M059J (cell line): ENCODE measurements at places on chromosomes 12 and 14. TPM values are rescaled to one million over a fixed set of nuclear protein-coding genes. Genes with fewer than 3 reads are reported as not detected.

GRCh38 chr14:24817212-24818057, 183.4 kb upstream of the GZMB start:
- no peak for DNase-seq

DNA sequence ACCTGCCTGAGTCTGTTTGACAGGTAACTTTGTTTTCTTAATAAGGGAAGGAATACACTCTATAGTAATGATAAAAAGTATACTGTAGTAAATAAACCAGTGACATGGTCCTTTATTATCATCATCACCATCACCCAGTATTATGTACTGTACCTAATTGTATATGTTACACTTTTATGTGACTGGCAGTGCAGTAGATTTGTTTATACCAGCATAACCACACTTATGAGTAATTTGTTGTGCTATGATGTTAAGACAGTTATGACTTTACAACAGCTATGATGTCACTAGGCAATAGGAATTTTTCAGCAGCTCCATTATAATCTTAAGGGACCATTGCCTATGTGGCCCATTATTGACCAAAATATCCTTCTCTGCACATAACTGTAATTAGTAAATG, 155.0 kb downstream of the NUBPL start:
- DNase-seq, result peak; percentile 9

GRCh38 chr14:70718383-70719118, 76.8 kb downstream of the TTC9 start:
- no peak for DNase-seq

GRCh38 chr12:33759279-33759678, 263.0 kb upstream of the ALG10 start:
- no peak for DNase-seq

DNA sequence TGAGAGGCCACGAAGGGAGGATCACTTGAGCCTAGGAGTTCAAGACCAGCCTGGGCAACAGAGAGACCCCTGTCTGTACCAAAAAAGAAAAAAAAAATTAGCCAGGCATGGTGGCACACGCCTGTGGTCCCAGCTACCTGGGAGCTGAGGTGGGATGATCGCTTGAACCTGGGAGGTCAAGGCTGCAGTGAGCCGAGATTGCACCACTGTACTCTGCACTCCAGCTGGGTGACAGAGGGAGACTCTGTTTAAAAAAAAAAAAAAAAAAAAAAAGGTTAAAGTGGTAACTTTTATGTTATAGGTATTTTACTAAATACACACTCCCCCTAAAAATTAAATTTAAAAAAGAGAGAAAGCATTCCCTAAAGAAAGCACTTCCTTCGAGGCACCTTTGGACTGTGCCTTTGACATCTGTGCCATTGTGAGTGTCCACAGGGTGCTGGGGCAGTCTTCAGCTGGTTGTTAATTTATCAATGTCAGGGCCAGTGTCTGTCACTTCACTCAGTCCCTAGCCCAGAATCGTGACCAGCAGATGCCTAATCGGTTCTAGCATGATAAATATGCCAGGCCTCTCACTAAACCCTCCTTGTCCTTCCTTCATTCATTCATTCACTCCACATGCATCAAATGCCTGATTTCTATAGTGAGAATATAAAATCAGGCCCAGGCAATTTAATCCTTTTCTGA, 63.1 kb downstream of the B4GALNT3 start:
- no peak for DNase-seq

GRCh38 chr14:30974628-30975027, 50.8 kb upstream of the AP4S1 start:
- peak; percentile 55 for DNase-seq

DNA sequence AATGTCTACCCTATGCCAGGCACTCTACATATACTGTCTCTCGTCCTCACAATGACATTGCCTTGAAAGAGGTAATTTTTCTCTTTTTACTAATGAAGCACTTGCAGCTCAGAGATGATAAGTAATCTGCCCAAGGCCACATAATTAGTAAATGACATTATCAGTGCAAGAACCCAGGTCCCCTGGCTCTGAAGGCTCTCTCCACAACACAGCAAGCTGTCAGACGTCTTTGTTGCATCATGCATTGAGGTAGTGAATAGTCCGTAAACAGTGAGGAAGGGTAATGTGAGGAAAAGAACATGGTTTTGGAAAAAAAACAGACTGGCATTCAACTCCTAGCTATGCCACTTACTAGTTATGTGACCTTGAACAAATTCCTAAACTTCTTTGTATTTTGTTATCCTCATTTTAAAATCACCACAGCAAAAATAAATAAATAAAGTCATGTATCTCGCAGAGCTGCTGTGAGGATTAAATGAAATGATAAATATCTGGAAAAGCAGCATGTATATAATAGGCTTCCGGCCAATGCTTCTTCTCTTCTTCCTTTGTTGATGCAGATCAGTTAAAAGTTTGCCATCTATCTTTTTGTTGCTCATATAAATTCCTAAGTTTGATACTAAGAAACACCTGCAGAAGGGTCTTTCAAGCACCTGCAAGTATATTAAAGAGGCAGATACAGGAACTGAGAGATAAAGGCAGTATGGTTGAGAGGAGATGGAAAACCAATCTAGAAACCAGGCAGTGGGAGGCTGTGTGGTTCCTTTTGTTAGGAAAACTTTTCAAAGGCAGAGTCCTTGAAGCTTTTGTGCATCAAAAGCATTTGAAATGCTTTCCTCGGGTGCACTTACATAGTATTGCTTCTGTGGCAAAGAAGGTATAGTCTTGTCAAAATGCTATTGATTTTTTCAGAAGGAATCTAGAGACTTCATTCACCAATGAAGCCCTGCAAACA, 82.8 kb downstream of the BTG1 start:
- no peak for DNase-seq

- DNase-seq, result peak; percentile 62
Observed at GRCh38 chr12:66693901-66694513, 15.1 kb upstream of the GRIP1 start.

GRCh38 chr12:75960086-75960910, 71.3 kb downstream of the PHLDA1 start:
- no peak for DNase-seq

- no peak for DNase-seq
Observed at GRCh38 chr14:23168246-23168645, 15.2 kb downstream of the SLC7A8 start.

DNA sequence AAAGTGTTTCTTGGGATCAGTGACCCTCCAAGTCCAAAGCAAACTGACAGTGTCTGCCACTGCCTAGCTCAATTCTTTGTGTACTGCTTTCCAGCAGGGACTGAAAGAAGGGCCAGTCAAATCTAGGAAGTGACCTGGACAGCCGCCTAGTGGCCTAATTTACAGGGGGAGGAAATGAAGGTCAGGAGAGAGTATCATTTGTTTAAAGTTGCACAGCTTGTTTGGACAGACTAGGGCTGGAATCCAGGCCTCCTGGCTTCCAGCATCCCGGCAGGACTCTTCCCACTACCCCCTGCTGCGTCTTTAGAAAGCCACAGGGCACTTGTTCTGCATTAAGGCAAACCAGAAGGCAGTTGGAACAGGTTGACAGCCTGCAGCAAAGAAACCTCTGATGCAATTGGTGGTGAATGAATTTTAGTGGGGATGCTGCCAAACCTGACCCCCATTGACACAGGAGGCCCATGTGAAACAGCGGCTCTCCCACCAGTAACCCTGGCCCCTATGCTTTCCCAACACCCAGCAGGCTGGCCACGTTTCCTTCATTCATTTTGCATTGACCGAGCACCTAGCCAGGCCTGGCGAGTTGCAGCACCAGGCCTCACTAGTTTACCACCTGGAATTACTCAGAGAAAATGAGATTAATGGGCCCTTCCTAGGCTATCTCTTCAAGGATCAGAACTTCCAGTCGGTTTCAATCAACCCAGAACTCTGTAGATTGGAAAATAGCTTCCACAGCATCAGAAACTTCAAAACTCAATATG, 28.2 kb downstream of the GALNT16 start:
- DNase-seq, result peak; percentile 46

DNA sequence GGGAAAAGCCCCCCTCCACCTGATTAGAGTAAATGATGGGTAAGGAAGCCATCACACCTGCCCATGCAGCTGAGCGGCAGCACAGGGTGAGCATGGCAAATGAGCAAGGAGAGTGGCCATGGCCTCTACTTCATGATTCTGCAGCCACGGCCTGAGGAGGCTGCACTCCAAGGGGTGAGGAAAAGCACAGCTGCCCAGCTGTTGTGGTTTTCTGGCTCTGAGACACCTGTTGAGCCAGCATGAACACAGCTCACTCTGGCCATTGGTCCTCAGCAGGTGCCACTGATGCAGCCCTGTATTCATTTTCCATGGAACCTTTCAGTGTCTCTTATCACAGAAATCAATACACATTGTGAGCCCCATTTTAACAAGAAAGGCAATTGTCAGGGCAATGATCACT, 707.2 kb downstream of the AACS start:
- DNase-seq, result no peak

- DNase-seq, result no peak
Observed at GRCh38 chr12:87943762-87944161, 85.4 kb downstream of the C12orf50 start.

DNA sequence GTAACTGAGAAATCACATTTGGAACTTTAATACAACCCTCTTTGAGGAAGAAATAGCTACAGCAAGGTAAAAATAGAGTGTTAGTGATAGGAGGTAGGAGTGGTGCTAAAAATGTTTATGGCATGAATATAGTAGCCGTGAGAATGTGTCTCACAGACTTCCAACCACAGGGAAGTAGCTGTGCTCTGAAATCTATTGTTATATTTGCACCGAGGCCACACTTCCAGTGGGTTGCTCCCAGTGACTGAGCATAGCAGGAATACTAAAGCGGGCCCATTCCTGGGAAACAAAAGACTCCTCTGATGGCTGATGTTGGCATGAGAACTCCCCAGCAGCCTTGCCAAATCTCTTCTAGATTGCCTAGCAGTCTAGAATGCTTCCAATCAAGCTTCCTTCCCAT, 174.1 kb upstream of the PLXNC1 start:
- DNase-seq, result no peak

DNA sequence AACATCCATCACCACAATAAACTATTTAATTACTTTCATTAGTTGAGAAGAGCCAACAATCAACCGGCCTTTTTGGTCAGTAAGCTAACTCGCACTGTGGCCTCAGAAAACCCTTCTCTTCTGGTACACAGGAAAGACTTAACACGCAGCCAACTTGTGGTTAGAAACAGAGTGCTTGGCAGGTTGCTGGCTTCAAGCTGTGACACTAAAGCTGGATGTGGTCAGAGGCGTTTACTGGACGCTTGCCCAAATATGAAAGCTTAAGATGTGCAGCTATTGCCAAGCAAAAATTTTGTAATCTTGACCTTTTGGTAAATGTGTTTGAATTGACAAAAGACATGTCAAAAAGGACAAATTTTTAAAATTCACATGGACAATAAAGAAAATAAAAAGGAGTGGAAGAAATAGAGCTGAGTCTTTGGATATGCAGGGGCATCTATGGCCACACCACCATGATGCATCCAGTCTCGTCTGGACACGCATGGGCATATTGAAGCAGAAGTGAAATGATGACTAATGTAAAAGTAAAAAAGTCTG, 2.6 kb upstream of the KLRK1 start:
- peak; percentile 93 for DNase-seq

DNA sequence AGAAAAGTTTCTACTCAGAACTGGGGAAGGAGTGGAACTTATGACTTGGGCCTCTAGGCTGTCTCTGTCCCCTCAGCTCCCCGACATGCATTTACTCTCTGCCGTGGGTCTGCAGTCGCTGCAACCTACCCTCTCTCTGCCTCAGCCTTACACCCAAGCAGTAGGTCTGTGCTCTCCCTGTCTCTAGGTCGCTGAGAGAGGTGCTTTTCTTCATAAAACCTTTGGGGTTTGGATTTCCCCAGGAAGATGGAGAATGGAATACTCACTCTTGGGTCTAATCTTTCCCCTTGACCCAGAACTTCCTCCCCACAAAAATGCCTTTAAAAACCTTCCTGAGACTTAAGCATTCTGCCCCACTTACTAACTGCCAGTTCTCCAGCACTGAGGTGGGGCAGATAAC, 12.9 kb downstream of the GPR84 start:
- no peak for DNase-seq

GRCh38 chr12:90908465-90908864, 46.5 kb downstream of the CCER1 start:
- peak; percentile 82 for DNase-seq

DNA sequence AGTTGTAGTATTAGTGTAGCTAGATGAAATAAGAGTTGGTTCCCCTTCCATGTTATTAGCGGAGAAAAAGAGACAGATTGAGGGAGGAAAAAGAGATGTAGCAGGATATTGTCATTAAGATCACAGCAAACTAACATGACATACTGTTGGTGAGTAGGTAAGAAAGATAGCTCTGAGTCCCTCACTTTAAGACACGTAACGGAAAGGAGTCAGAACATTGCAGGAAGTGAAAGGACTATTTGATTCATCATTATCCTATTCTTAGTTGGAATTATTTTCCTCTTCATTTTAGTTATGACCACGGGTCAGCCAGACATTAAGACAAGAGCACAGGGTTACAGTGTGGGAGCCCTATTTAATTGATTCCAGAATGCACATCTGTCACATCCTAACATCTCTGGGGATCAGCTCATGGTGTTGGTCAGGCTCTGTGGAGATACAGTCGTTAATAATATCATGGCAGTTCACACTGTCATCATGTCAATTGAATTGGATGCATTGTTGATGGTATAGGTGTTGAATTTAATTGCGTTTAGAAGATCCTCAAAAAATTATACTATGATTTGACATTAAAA, 55.0 kb downstream of the TMX1 start:
- no peak for DNase-seq

GRCh38 chr12:68222326-68222725, 3.3 kb downstream of the IL26 start:
- no peak for DNase-seq

DNA sequence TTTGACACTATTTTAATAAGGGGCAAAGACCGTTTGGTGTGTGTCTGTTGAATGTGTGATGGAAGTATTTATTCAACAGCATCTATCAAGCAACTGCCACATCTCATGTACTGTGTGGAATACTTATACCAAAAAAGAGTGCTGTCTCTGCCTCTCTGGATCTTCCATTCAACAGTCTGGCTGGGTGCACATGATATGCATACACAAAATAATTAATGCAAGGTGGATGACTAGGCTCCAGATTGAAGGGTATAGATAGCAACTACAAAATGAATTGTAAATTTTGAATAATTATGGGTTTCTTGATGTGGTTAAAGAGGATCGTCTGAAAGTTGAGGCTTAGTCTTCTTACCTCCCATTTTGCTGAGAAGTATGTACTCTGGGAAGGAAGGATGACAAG, 145.9 kb upstream of the OTX2 start:
- DNase-seq, result no peak

CLEC4A gene
- total RNA-seq, result 0.96 TPM in 1 of 2 replicates, not detected in the other

TSPAN8 gene
- total RNA-seq, result 0.64 TPM in 1 of 2 replicates, not detected in the other

TTC8 gene
- 18.8 and 19.0 TPM in 2 replicates for total RNA-seq

MANSC4 gene
- total RNA-seq, result not detected in 2 replicates
